Fibroblast of skin of right quadriceps (primary cell): ENCODE measurements at places on chromosomes 1 and 21.

DNA sequence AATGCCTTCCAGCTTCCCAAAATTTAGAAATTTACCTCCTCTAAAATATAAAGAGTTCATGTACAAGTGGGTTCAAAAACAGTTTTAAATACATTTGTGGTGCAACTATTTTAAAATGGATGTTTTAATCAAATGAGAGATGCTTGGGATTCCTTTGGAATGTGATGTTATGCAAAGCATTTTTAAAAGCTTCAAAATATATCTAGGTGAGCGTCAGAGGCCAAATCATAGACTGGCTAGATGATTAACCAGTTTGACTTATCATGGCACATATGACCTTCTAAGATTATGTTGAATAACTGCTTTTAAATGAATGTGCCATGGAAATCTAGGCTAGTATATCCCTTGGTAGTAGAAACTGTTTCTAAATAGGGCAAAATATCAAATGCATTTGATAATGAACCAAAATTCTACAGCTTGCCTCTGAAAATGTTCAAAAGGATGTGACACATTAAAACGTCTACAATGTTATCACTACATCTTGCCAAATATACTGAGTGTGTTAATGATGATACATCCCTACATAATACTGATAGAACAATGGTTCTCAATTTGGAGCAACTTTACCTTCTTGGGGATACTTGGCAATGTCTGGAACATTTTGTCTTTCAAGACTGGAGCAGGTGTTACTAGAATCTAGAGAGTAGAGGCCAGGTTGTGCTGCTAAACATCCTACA, 650.9 kb upstream of the ADGRL2 start:
- DNase-seq, result no peak

- DNase-seq, result no peak
These were observed 9.4 kb upstream of the NEK2 start for GRCh38 chr1:211684791-211685190.

GRCh38 chr1:115301438-115302020, 36.5 kb downstream of the NGF start:
- no peak for DNase-seq

GRCh38 chr1:87787551-87787950, 458.9 kb downstream of the LMO4 start:
- no peak for DNase-seq

DNA sequence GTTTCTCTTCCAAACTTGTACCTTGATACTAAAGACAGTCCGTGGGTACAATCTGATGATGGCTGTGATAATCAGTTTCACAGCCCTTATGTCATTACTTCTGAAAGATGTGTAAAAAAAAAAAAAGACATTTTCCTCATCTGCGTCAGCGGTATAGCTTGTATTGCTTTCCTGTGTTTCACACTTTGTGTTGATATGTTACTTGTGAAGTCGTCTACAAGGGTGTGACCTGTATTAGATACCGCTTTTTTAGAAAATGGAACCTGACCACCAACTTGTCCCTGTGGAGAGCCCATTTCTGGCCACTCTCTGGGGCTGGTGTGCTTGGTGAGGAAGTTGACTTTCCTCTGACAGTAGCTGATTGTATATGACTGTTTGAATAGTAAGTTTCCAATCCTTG, 50.5 kb downstream of the PEX14 start:
- no peak for DNase-seq

- DNase-seq, result no peak
These were observed 1.9 kb upstream of the TFAP2E start for GRCh38 chr1:35571263-35571662.

DNA sequence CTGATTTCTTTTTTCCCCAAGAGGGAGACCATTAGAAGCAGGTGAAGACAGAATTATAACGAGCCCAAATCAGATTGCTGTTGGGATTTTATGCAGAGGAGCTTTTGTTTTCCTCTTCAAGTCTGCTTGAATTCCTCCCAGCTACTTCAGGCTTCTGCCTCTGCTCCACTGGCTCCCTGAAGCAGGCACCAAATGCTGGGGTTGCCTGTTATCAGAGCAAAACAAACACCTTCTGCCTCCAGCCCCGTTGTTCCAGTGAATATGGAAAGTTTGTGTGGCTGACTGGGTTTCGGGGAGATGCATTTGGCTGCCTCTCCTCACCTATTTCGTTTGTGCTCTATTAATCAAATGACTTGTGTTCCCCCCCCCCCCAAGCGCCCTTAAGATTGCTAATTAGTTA, 209.2 kb downstream of the URB2 start:
- DNase-seq, result no peak

DNA sequence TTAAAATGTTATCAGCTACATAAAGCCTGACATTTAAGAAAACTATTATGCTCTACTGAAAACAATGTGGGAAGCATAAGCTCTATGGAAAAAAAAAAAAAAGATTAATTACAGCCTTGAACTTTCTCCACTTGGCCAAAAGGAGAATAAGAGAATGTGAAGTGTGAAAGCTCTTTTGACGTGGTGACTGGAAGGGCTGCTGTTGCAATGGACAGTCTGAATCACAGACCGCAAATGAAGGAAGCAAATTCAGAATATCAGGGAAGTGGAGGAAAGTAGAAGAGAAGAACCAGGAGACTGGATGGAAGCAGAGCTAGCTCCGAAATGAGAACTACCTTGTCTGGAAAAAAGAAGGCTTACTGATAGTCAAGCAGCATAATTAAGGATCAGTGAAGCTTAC, 106.8 kb downstream of the AK5 start:
- DNase-seq, result no peak

- DNase-seq, result no peak
These were observed 171.8 kb upstream of the IVNS1ABP start for GRCh38 chr1:185488808-185489207.

DNA sequence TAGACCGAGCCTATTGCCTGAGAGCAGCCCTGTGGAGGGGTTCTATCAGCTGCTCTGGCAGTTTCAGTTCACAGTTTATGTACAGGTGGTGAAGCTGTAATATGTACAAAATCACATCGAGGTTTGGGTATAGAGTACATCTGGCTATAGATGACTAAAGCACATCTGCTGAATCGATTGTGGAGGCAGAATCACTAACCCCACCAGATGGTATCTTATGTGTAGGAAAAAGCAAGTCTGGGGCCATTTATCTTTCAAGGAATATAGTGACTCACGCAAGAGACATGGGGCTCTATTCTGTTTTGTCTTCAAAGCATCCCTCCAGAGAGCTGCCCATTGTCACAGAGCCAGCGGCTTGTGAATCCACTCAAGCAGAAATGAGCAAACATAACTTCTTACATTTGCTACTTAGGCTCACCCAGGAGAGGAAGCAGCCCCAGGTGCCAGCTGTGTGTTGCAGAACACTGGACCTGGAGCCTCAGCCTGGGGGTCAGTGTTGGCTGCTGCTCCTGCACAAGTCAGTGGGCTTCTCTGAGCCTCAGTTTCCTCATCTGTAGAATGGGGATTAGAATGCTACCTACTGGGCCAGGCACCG, 21.3 kb downstream of the MIIP start:
- peak; percentile 94 for DNase-seq

DNA sequence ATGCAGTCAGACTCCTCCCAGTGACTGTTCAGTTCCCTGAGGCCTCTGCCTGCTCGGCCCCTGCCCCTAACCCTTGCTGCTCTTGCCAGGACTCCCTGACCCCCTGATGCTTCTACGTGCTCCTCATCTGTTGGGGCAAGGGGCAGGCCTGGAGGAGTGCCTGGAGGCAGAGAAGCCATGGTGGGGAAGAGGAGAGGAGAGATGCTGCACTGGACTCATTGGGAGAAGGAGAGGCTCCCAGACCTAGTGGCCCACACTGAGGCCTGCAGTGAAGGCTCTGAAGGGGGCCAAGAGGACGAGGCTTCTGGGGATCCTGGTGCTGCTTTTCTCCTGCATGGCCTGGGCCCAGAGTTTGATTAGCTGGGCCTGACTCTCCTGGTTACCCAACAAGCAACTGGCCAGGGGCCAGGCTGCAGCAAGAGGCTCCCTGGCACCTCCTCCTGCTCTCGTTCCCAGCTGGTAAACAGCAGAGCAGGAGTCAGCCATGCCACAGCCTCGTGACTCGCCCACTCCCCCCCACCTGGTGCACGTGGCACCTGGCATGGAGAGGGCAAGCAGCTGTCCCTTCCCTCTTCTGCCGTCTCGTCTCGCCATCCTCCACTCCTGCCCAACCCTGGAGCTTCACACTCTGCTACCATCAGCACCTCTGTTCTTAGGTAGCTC, 847 bp upstream of the RORC start:
- DNase-seq, result no peak

GRCh38 chr1:244953901-244954300, 89.6 kb upstream of the HNRNPU start:
- DNase-seq, result no peak

- DNase-seq, result no peak
These were observed 12.4 kb downstream of the USP25 start for GRCh38 chr21:15742052-15742670.

- no peak for DNase-seq
These were observed 304.0 kb downstream of the RRAGC start for GRCh38 chr1:38555594-38555993.

DNA sequence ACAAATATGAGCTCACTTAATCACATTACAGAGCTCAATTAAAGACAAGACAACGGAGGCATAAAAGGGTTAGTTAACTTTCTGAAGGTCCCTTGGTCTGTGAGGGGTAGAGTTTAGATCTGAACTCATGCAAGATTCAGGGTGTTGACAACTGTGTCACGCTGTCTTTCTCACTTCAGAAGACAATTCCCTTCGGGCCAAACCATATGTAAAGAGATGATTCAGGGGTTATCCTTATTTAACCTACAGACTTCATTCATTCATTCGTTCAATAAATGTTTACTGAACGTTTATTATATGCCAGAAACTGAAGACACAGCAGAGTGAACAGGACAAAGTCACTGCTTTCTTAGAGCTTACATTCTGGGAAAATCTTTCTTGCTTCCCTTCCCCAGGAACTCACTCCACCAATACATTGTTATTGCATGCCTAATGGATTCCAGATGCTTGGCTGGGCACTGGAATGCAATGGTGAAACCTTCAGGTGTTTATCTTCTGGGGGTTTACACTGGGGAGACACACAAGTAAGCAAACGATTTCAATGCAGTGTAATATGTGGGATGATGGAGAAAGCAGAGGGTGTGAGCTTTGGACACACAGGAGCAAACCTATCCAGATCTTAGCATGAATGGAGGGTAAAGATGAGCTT, 6.4 kb downstream of the XCL1 start:
- DNase-seq, result peak; percentile 64

DNA sequence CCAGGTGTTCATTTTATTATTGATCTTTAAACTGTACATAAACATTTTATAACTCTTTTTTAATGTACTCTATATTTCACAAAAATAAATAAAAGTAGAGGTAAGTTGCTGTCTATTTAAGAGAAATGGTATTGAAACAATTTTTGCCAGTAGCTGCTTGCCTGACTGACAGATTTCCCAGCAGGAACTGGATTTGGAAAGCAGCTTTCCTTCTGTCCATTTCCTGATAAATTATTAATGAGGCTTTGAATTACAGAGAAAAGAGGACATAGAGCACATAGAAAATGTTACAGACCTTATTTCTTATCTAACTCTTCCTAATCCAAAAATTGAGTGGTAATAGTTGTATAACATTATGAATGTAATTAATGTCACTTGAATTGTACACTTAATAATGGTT, 79.7 kb upstream of the BCL10 start:
- DNase-seq, result no peak

DNA sequence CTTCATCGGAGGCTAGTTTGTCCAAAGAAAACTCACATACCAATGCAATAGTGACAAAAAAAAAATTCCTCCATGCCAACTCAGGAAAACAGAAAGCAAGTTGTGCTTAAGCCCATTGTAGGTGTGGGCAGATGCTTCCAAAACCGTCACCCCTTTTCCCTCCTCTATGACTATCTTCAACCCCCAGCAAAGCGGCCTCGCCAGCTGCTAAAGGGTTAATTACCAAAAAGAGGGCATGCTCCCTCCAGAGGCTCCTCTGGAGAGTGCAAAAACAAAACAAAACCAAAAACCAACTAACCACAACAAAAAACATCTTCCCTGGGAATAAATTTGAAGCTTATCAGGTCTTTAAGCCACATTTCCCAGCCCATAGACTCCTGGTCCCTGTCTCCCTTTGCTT, 1.2 kb downstream of the LMOD1 start:
- DNase-seq, result no peak

DNA sequence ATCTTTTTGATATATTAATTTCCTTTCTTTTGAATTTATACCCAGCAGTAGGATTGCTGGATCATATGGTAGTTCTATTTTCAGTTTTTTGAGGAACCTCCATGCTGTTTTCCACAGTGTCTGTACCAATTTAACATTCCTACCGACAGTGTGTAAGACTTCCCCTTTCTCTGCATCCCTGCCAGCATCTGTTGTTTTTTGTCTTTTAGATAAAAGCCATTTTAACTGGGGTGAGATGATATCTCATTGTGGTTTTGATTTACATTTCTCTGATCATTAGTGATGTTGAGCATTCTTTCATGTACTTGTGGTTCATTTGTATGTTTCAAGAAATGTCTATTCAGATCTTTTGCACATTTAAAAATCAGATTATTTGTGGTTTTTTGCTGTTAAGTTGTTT, 62.4 kb upstream of the STUM start:
- DNase-seq, result no peak

DNA sequence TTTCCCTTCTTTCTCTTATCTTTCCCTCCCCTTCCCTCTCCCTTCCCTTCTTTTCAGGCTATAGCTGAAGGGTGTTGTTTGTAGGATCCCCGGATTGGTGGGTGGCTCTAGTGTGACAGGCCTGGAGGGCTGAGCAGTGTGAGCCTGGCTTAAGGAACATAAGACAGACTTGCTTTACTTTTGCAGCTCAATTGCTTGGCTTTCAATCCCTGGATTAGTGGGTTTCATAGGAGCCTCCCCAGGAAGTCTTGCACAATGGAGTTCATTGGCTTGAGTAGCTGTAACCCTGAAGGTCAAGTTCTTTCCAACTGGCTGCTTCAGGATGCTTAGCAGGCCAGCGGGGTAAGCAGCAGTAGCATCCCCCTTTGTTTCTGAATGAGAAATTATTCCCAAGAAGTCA, 126.7 kb downstream of the CAMTA1 start:
- DNase-seq, result no peak

DNA sequence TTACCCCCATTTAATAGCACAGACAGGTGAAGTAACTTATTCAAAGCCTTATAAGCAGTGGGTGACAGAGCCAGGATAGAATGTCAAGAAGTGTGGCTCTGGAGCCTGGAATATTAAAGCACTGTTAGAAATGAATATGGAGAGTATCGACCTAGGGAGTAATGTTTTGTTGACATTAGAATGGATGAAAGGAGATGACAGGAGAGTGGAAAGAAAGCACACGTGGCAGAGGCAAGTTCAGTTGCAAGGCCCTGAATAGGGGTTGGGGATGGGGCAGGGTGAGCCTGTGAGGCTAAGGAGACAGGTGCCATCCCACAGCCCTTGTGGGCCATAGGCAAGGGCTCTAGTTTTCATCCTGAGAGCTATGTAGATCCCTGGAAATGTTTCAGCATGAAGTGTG, 125.5 kb upstream of the PLXNA2 start:
- no peak for DNase-seq

DNA sequence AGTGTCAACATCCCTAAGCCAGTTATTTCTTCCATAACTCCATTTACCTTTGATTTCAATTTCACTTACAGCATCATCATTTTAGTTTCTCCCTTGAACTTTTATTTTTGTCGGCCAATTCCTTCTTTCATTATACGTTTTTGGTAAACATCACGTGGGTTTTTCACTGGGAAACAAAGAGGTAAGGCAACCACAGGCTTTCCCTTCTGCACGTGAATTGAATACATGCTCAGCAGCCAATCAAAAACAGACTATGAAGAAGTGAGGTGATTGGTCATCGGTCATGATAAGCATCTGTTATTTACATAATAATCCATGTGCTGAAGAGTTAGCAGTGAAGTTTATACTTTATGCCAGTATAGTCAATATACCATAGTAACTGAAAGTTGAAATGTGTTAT, 98.7 kb downstream of the NCAM2 start:
- DNase-seq, result no peak
